ENCODE measurements at places on chromosomes 7 and 10. TPM values are rescaled to one million over a fixed set of nuclear protein-coding genes. Genes with fewer than 3 reads are reported as not detected.

PDE6C gene
- total RNA-seq: not detected

CABCOCO1 gene
- not detected for total RNA-seq

LHFPL3 gene
- not detected for total RNA-seq

SDK1 gene
- total RNA-seq: 0.03 TPM

ZNF467 gene
- 0.08 TPM for total RNA-seq

PNLIPRP1 gene
- not detected for total RNA-seq

GHRHR gene
- total RNA-seq: not detected

ARF5 gene
- total RNA-seq: 136 TPM

ATG9B gene
- total RNA-seq: 6.8 TPM

DMBT1 gene
- not detected for total RNA-seq

CAV2 gene
- total RNA-seq: not detected

TBL2 gene
- total RNA-seq: 26.4 TPM

H2AZ2 gene
- 439 TPM for total RNA-seq

ELFN1 gene
- total RNA-seq: not detected

SLC26A4 gene
- total RNA-seq: 1.1 TPM

NACAD gene
- 0.16 TPM for total RNA-seq

TMEM213 gene
- total RNA-seq: not detected

ZSWIM8 gene
- total RNA-seq: 69.3 TPM

DYNC1I1 gene
- total RNA-seq: not detected

NRCAM gene
- 0.05 TPM for total RNA-seq

ARHGAP22 gene
- not detected for total RNA-seq

PRKAR2B gene
- 1.6 TPM for total RNA-seq

PTF1A gene
- not detected for total RNA-seq

LDB1 gene
- 87.1 TPM for total RNA-seq

LRRC18 gene
- not detected for total RNA-seq

OR2A42 gene
- not detected for total RNA-seq

MALRD1 gene
- not detected for total RNA-seq

SPDYE1 gene
- not detected for total RNA-seq

FAM237B gene
- total RNA-seq: not detected

SMKR1 gene
- 1.6 TPM for total RNA-seq

PLPP4 gene
- total RNA-seq: not detected

SFMBT2 gene
- total RNA-seq: 63.1 TPM

ING3 gene
- total RNA-seq: 20.0 TPM

ABCB4 gene
- total RNA-seq: not detected
